ENCODE measurements at places on chromosomes 1 and 21. TPM values are rescaled to one million over a fixed set of nuclear protein-coding genes. Genes with fewer than 3 reads are reported as not detected.

The PLA2G4A gene
- total RNA-seq: 7.6 TPM

The PLEKHN1 gene
- total RNA-seq: 4.9 TPM

The OSCP1 gene
- total RNA-seq: 7.4 TPM

The C1QA gene
- total RNA-seq: not detected

The DUSP10 gene
- 1.7 TPM for total RNA-seq

The CDK18 gene
- total RNA-seq: 0.76 TPM

The SFN gene
- 551 TPM for total RNA-seq

The GIPC2 gene
- 0.05 TPM for total RNA-seq

The FCGR2B gene
- not detected for total RNA-seq

The SYCP1 gene
- total RNA-seq: not detected

The TTC39A gene
- total RNA-seq: 2.9 TPM

The COL16A1 gene
- total RNA-seq: 2.8 TPM

The EPHX1 gene
- 233 TPM for total RNA-seq

The TMEM54 gene
- total RNA-seq: 27.0 TPM

The ACTN2 gene
- not detected for total RNA-seq

The VASH2 gene
- total RNA-seq: 3.0 TPM

The RGS8 gene
- not detected for total RNA-seq

The IGSF9 gene
- total RNA-seq: 0.15 TPM

The HAPLN2 gene
- not detected for total RNA-seq

The RXFP4 gene
- total RNA-seq: not detected

The LRIF1 gene
- 17.1 TPM for total RNA-seq

The FNBP1L gene
- 26.6 TPM for total RNA-seq

The COL6A1 gene
- total RNA-seq: 24.1 TPM

The LCE3C gene
- total RNA-seq: not detected

The FAM229A gene
- 3.6 TPM for total RNA-seq

The TMEM61 gene
- 0.99 TPM for total RNA-seq

The NAV1 gene
- total RNA-seq: 4.2 TPM

The KLF17 gene
- 0.50 TPM for total RNA-seq

The DEPDC1 gene
- 10.8 TPM for total RNA-seq

The ANKRD65 gene
- 0.03 TPM for total RNA-seq
